Activated naive CD8-positive, alpha-beta T cell treated with anti-CD3 and anti-CD28 coated beads for 36 hours (primary cell): ENCODE measurements at places on chromosomes 3 and 15.

DNA sequence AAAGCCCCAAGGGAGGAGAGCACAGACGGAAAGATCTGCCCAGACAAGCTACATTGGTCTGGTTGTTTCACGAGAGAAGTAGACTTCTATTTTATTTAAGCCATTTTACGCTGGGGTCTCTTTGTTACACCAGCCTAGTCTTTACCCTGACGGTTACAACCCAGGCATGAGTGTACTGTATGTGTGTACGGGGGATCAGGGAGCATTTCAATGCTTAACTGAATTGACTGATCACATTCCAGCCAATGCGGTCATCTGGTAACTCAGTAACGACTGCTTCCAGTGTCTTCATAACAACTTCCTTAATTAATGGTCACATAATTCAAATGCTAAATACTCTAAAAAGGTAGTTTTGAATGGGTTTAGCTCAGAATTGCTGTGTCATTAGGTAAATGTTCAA lies 288.6 kb downstream of the FOXP1 start:
- no peak for DNase-seq

- DNase-seq: no peak
These were observed 54.2 kb downstream of the ABHD2 start for GRCh38 chr15:89142423-89142822.

GRCh38 chr3:111617912-111618601 lies 22.9 kb upstream of the ZBED2 start:
- no peak for DNase-seq

GRCh38 chr3:113552851-113553250 lies 20.5 kb downstream of the SIDT1 start:
- DNase-seq: no peak

DNA sequence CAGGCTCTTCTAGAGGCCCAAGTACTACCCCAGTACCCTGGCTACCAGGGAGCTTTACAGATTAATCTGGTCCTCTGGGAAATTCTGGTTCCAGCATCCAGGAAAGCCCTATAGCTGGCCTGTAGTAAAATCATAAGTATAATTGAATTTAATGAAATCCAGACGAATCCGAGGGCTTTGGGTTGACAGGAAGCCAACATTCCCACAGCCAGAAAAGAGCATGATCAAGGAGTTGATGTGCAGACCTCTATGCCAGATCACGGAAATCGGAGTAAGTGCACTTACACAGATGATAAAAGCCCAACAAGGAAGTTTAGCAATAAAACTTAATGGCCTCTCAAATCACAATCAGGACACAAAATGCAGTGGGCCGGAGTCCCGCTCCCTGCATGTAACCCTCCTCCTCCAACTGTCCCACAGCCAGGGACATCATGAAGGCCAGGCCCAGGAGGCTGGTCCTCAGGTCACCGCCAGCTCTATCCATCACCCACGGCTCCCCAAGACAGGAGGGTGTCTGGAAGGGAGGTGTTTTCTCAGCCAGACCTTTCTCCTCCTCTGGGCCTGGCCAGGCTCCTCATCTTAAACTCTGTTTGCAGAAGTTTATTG lies 62.8 kb upstream of the SEC22A start:
- no peak for DNase-seq

DNA sequence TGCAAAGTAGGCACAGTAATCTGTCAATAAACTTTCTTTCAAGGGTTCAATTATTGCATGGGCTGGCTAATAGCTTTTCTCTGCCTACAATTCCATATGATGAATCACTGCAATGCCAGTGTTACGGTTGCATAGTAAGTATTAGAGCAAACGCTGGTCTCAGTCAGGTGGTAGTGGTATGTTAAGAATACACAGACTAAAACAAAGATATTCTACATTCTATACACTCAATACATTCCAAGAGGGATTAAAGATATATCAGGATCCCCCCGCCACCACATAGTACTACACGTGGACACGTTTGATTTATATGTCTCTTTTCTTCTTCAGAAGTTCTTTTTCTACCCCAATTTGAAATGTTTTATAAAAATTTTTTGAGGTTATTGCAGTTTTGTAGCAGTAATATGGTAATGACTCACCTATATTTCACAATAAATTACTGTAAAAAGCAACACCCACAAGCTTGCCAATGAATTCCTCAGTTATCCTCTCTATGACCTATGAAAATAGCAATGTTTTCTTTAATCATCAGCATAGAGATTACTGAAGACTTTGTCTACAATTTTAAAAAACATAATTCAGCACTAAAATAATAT lies 68.2 kb downstream of the CD200R1L start:
- DNase-seq: no peak

DNA sequence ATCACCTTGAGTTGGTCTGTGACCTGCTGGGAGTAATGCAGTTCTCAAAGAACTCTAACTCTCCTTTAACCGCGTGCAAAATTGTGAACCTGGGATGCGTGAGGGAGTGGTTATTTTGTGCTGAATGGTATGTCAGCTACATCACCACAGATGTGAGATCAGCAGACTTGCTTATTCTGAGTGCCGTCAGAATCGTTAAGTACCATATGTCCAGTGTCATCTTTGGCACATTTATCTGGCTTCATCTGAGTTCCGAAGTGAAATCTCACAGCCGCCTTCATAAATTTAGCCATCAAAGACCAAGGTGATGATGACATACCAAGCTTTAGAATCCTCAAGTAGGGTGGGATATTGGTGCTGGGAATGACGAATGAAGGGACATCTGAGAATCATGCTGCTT lies 347.2 kb upstream of the TPRG1 start:
- DNase-seq: no peak

GRCh38 chr3:123157598-123158287 lies 44.0 kb upstream of the SEC22A start:
- no peak for DNase-seq

DNA sequence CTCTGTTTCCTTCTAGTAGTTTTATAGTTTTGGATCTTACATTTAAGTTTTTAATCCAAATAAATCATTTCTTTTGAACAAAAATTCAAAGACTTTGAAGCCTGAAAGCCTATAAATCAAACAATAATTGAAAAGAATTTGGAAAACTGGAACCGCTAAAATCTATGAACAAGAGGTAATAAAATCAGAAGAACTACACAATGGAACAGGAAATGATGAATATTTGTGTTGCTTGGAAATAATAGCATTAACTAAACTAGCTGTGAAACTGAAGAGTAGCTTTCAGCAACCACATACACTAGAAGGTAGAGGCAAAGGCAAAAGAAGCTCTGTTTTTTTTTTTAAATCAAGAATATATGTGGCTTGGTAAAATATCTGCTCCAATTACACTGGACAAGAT lies 147.9 kb upstream of the ABI3BP start:
- DNase-seq: no peak

DNA sequence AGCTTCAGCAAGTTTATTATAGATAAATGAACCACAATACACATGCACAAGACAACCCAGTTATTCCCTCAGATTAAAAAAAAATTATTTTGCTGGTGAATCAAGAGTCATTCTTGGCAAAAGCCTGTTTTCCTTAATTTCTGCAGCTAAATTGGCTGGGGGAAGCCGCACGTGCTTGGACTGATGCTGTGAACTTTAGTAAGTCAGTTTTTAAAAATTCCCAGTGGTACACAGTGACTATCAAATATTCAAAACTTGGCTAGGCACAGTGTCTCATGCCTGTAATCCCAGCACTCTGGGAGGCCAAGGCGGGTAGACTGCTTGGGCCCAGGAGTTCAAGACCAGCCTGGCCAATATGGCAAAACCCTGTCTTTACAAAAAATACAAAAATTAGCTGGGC lies 23.9 kb downstream of the EHD4 start:
- DNase-seq: no peak

DNA sequence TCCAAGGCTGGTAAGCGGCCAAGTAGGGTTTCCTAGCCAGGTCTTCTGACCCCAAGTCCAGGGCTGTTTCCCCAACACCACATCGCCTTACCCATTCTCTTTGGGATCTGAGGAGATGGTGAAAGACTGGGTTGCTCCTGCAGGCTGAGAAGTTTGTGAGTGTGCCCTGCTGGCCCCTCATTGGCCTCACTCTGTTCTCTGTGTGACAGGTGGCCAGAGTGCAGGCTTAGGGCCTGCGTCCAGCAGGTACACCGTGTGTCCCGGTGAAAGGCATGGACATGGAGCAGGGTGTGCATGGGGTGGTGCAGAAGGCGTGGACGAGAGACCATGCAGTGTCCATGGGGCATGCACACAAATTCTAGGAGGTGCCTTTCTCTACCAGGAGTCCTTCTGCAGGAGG lies 91.3 kb downstream of the DGKG start:
- DNase-seq: no peak

GRCh38 chr3:141047168-141047567 lies 4.0 kb upstream of the SPSB4 start:
- no peak for DNase-seq

DNA sequence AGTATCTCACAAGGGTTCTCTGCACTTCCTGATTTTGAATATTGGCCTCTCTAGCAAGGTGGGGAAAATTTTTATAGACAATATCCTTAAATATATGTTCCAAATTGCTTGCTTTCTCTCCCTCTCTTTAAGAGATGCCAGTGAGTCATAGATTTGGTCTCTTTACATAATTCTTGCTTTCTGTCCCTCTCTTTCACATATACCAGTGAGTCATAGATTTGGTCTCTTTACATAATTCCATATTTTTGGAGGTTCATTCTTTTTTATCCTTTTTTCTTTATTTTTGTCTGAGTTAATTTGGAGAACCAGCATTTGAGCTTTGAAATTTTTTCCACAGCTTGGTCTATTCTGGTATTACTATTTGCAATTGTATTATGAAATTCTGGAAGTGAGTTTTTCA lies 77.7 kb upstream of the NUDT16 start:
- no peak for DNase-seq

DNA sequence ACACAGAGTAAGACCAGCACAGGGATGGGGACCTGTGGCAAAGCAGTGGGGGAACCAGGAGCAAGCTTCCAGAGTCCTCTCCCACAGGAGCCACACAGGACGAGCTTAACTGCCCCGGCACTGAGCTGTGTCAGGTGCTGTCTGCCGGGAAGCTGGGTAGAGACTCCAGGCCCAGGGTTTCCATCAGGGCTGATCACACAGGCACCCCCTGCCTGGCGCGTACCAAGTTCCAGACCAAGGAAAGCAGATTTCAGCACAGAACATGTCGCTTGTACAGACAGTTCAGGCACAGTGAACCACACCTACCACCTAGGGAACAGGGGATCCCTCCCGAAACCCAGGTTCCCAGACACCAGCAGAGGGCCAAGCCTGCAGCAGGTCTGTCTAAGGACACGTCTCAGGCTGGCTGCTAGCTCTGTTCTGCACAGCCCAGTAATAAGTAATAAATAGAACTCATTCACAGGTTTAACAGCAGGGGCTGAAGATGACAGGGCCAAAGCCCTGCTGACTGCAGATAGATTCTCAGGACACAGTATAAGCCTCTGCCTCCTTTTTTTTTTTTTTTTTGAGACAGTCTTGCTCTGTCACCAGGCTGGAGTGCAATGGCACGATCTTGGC lies 30.2 kb upstream of the OCA2 start:
- DNase-seq: no peak

DNA sequence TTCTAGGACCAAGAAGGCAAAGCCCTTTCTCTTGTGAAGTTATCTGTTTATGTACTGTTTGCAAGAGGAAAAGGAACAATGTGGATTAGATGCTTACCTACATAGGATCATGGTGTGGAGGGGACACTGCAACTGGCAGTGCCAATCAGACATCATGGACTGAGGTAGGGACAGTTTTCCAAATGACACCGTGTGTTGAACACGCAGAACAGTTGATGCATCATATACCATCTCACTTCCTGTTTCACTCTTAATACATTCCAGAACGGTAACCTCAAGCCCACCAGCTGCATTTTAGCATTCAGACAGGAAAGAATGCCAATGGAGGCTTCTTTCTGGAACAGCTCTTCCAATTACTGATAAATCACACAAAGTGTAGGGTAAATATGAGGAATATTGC lies 397.7 kb upstream of the LMCD1 start:
- DNase-seq: no peak

GRCh38 chr3:27714692-27715453 lies 7.2 kb downstream of the EOMES start:
- DNase-seq: no peak

DNA sequence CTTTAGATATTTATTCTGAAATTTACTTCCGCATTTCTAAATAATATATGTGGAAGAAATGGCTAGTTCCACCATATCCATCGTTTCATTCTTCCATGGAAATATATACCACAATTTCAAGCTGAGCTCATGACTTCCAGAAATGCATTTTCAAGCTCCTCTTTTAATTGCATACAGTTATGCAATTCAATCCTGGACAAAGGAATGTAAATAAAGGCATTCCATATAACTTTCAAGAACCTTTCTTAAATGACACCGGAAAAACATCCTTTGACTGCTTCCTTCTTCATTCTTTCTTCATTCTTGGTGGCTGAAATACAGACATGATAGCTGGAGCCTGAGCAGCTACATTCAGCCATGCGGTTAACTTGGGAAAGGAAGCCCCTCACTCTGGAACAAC lies 185.2 kb upstream of the GADL1 start:
- DNase-seq: no peak

GRCh38 chr3:174216946-174217718 lies 642.0 kb upstream of the NAALADL2 start:
- no peak for DNase-seq

- no peak for DNase-seq
These were observed 78.2 kb downstream of the NR2F2 start for GRCh38 chr15:96408591-96409183.

GRCh38 chr3:108221393-108221792 lies 831 bp downstream of the IFT57 start:
- DNase-seq: no peak

- DNase-seq: no peak
These were observed 67.9 kb downstream of the IQCH start for GRCh38 chr15:67322481-67322880.

DNA sequence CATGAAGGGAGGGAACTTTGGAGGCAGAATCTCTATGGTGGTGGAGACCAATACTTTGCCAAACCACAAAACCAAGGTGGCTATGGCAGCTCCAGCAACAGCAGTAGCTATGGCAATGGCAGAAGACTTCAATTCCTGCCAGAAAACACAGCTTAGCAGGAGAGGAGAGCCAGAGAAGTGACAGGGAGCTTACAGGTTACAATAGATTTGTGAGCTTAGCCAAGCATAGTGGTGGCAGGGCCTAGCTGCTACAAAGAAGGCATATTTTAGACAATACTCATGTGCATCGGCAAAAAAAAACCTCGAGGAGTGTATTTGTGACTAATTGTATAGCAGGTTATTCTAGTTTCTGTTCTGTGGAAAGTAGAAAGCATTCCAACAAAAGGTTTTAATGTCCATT lies 6.4 kb upstream of the CSTA start:
- no peak for DNase-seq

GRCh38 chr3:138442433-138442832 lies 8.0 kb downstream of the ESYT3 start:
- no peak for DNase-seq

DNA sequence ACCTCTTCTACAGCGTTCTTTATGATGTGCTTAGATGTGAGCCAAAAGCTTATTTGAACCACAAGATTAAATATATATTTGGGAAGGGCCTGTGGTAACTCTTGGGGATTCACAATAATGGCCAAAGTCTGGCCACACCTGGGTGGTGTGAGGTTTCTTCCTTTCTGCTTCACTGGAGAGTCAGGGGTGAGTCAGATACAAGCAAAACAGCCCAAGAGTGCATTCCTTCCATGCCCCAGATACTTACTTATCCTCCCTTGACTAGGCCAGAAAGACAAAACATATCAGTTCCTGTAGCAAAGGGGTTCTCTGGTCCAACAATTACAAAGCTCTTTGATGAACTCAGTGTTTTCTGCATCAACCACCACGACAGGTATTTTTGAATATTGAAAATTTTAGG lies 941 bp downstream of the ZBED2 start:
- no peak for DNase-seq

- no peak for DNase-seq
These were observed 134.7 kb upstream of the CCDC54 start for GRCh38 chr3:107242579-107242978.

GRCh38 chr3:59734061-59734460 lies 684.2 kb upstream of the CFAP20DC start:
- DNase-seq: no peak
